ENCODE measurements at places on chromosomes 7 and 10. TPM values are rescaled to one million over a fixed set of nuclear protein-coding genes. Genes with fewer than 3 reads are reported as not detected.

Gene GGCT
- 25.3 TPM for total RNA-seq

Gene TMEM196
- not detected for total RNA-seq

Gene FLNC
- 7.5 TPM for total RNA-seq

Gene SDK1
- 6.6 TPM for total RNA-seq

Gene AZGP1
- total RNA-seq = 40.0 TPM

Gene SPDYE8
- not detected for total RNA-seq

Gene PPP1R9A
- total RNA-seq = 19.3 TPM

Gene LBX1
- total RNA-seq = not detected

Gene NPTX2
- 3.3 TPM for total RNA-seq

Gene UMAD1
- 25.6 TPM for total RNA-seq

Gene OR13A1
- 0.33 TPM for total RNA-seq

Gene ELN
- 25.9 TPM for total RNA-seq

Gene GIMAP1
- 9.0 TPM for total RNA-seq

Gene TAS2R3
- 4.8 TPM for total RNA-seq

Gene C10orf143
- 2.9 TPM for total RNA-seq

Gene CADPS2
- total RNA-seq = 67.5 TPM

Gene OR6B1
- not detected for total RNA-seq

Gene CCDC3
- 13.0 TPM for total RNA-seq

Gene CCL24
- 1.3 TPM for total RNA-seq

Gene LRMDA
- 11.1 TPM for total RNA-seq

Gene PRSS37
- total RNA-seq = not detected

Gene CLDN4
- total RNA-seq = 143 TPM

Gene CREB5
- total RNA-seq = 17.3 TPM

Gene SPDYE11
- total RNA-seq = not detected

Gene CALHM1
- total RNA-seq = not detected

Gene CFAP43
- total RNA-seq = 8.5 TPM

Gene FFAR4
- total RNA-seq = 1.0 TPM

Gene OPALIN
- not detected for total RNA-seq

Gene STEAP4
- 73.1 TPM for total RNA-seq

Gene ZNF488
- total RNA-seq = not detected

Gene CBLL1
- total RNA-seq = 30.4 TPM

Gene VIPR2
- 4.6 TPM for total RNA-seq

Gene JMJD1C
- 134 TPM for total RNA-seq

All from breast epithelium (tissue), 4 donors.